Osteoblast (primary cell): ENCODE measurements at places on chromosomes 5 and 9. TPM values are rescaled to one million over a fixed set of nuclear protein-coding genes. Genes with fewer than 3 reads are reported as not detected.
A peak's percentile ranks its signal among the peaks of the same experiment; 100 is the strongest.

DNA sequence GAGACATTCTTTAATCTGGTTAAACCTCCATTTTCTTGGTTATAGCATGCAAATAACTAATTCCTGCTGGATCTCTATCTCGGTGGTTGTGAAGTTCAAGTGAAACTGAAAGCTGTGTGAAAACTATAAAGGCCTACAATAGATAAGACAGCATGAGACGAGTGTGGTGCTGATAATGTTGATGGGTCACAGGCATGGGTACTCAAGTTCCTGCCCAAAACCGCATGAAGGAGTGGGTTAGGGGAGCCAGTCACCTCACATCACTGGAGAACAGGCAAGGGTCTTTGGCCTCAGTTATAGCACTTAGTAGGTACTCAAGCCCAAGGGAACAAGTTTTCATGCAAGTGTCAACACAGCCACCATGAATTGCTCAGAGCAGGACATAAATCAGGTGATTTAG lies 16.7 kb downstream of the HMHB1 start:
- no peaks in the 10 kb centered on the region for H3K36me3 ChIP-seq
- no peak for DNase-seq
- H3K4me3 ChIP-seq = no peak overlapping the region
- no peak overlapping the region for H3K27ac ChIP-seq
- peaks cover 16% of the 10 kb centered on the region for H3K4me1 ChIP-seq
- H3K27me3 ChIP-seq = no peaks in the 10 kb centered on the region

GRCh38 chr9:16627967-16628366 lies 242.5 kb downstream of the BNC2 start:
- peak overlapping the region; percentile 91 for H3K27ac ChIP-seq
- peak; percentile 76 for DNase-seq
- H3K36me3 ChIP-seq = no peaks in the 10 kb centered on the region
- no peaks in the 10 kb centered on the region for H3K27me3 ChIP-seq

GPR151 gene
- total RNA-seq = not detected in 2 replicates

MARVELD2 gene
- total RNA-seq = 7.7 and 9.4 TPM in 2 replicates

DNA sequence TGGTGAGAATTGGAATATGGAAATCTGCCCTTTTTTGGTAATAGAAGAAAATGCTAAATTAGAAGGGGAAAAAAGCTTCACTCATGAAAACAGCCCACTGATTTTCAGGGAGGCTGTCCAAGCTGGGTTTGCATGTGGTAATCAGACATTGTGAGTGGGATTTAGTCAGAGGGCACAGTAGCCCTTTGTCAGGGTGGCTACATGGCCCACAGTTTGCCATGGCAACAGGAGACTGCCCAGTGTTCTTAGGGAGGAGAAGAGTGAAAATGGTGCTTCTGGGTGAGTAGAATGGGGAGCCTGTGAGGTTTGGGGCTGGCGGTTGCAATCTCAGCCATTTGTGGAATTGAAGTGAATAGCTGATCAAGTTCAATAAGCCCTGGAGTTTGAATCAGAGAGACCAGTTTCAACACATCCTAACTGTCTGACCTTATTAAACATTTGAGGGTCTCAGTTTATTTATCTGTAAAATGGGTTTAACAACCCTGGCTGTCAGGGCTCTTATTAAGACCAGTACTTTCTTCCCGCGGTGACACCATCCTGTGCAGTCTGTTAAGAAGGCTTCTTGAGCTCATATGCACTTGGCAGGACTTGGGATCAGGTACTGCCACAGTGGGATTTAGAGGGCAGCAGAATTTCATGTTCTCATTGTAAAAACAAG lies 107.6 kb upstream of the TNC start:
- no peak overlapping the region for H3K27ac ChIP-seq
- H3K4me1 ChIP-seq = no peaks in the 10 kb centered on the region
- H3K36me3 ChIP-seq = no peaks in the 10 kb centered on the region
- H3K27me3 ChIP-seq = no peaks in the 10 kb centered on the region

ADGRD2 gene
- not detected in 2 replicates for total RNA-seq

DNA sequence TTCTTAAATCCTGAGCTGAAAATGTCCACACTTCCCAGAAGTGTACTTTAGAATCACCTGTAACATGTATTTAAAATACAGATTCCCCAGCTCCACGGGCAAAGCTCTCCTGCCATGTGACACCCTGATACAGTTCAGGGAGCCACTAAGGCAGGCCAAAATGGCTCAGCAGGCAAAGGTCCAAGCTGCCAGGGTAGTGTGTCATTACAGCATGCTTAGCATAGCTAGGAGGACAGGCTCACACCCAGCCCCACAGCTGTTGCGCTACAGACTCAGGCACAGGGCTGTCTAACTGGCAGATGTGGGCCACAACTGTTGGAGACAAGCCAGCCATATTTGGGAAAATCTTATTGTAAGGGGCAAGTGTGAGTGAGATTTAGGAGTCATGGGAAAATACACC lies 73.0 kb downstream of the C9orf85 start:
- H3K27ac ChIP-seq = no peak overlapping the region
- no peaks in the 10 kb centered on the region for H3K36me3 ChIP-seq
- DNase-seq = peak; percentile 63
- H3K4me1 ChIP-seq = peaks cover 7% of the 10 kb centered on the region

GRCh38 chr9:69963803-69964202 lies 79.8 kb upstream of the MAMDC2 start:
- no peak for DNase-seq
- no peaks in the 10 kb centered on the region for H3K27me3 ChIP-seq
- H3K36me3 ChIP-seq = no peaks in the 10 kb centered on the region
- peaks cover 18% of the 10 kb centered on the region for H3K4me1 ChIP-seq
- H3K4me3 ChIP-seq = no peak overlapping the region

DNA sequence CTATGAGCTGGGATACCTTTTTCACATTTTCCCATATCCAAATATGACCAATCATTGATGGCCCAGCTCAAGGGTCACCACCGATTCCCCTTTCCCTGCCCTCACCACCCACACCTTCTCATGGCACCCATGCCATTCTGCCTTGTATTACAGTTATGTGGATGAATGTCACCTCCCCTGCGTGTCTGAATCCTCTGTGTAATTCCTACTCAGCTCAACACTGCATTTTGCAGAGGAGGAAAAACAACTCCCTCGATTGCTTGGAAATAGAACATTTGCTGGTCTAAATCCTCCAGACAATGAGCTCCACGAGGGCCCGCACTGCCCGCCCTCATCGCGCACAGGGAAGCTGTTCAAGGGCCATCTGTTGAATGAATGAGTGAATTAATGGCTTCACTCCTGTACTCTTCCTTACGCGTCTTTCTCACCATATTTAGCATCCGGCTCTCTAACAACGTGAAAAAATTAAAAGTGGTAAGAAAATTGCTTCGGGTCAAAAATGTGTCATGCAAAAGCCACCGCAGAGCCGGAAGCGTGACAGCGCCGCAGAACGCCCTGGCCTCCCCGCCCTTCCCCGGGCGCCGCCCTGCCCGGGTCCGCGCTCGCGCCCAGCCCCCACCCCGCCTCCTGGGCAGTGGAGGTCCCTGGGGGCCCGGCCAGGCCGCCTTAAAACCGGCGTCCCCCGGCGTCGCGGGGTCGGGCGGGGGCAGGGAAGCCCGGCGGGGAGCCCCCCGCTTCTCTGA lies 704 bp downstream of the SUSD1 start:
- no peaks in the 10 kb centered on the region for H3K27me3 ChIP-seq
- H3K4me3 ChIP-seq = peak overlapping the region; percentile 73
- H3K36me3 ChIP-seq = no peaks in the 10 kb centered on the region
- H3K27ac ChIP-seq = no peak overlapping the region
- DNase-seq = peak; percentile 95

DNA sequence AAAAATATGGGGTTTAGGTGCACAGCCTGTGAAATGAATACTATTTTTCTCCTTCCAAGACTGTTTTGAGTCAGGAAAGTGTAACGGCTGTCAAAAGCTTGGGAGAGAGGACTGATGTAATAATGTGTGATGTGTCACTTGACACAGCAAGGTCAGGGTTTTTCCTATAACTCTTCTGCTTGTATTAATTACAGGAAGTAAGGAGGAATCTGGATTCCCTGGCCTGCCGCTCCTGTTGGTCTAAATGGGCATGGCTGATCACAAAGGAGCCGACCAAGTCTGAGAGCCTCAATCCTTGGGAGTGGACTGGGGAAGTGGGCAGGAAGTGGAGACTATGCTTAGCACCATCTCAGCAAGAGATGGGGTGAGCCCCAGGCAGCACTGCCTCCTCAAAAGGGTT lies 16.7 kb upstream of the SLC28A3 start:
- no peaks in the 10 kb centered on the region for H3K4me1 ChIP-seq
- no peak overlapping the region for H3K27ac ChIP-seq
- H3K4me3 ChIP-seq = no peak overlapping the region
- DNase-seq = no peak
- no peaks in the 10 kb centered on the region for H3K27me3 ChIP-seq

SLC6A7 gene
- total RNA-seq = under 0.01 TPM in 1 of 2 replicates, not detected in the other
